Upper lobe of left lung (tissue), 6 donors: ENCODE measurements at places on chromosomes 16 and 17. TPM values are rescaled to one million over a fixed set of nuclear protein-coding genes. Genes with fewer than 3 reads are reported as not detected.
A peak's percentile ranks its signal among the peaks of the same experiment; 100 is the strongest.

NLRC3 gene
- total RNA-seq = 2.9 TPM

HSD11B2 gene
- total RNA-seq = 2.2 TPM

RAB34 gene
- total RNA-seq = 79.7 TPM

TBL3 gene
- total RNA-seq = 51.6 TPM

CHTF18 gene
- total RNA-seq = 24.1 TPM

GRCh38 chr16:48562475-48562874, 47.5 kb downstream of the N4BP1 start:
- DNase-seq = no peak

- DNase-seq = no peak
Observed at GRCh38 chr16:84730406-84731106, 30.8 kb downstream of the USP10 start.

DNA sequence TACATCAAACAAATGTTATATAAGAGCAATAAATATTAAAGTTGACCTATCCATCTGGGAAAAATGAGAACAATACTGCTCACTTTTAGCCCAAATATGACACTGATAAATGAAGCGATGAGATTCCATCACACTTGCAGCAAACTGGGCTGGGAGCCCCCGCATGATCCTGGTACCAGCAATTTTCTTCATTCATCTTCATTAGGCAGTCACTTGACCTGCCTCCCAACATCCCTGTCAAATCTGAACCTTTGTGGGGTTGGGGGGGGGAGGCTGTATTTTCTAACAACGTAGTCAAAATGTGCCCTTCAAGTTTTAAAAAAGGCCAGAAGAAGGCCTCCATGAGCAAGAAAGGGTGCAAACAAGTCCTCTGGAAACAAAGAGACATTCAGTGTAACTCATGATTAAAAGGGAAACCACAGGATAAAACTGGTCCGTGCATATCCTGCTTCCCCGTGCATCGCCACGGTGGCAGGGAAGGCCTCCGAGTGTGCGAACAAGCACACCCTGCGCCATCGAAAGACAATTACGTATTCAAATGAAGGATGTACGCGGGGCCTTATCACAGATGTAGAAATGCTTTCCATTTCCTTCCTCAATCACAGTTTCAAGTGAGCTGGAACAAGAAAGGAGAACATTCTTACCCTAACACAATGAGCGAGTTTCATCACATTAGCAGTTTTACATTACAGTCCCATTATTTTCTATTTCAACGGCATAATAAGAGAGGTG, 48.4 kb downstream of the TOX3 start:
- DNase-seq = peak; percentile 6

DNA sequence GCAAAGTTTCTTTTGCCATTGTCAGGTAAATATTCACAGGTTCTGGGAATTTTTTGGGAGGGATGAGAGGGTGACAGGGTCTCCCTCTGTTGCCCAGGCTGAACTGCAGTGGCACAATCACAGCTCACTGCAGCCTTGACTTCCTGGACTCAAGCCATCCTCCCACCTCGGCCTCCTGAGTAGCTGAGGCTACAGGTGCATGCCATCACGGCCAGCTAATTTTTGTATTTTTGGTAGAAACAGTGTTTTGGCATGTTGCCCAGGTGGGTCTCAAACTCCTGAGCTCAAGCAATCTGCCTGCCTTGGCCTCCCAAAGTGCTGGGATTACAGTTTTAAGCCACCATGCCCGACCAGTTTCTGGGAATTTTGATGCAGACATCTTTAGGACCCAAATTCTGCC, 53.0 kb downstream of the IQCK start:
- DNase-seq = no peak

- DNase-seq = no peak
Observed at GRCh38 chr17:804541-805435, 22.6 kb downstream of the MRM3 start.

- peak; percentile 30 for DNase-seq
Observed at GRCh38 chr16:27154705-27155521, 48.4 kb upstream of the KDM8 start.

GRCh38 chr17:28737770-28738679, 5.8 kb upstream of the TRAF4 start:
- DNase-seq = peak; percentile 84

GRCh38 chr16:15044286-15044685, 11.6 kb downstream of the NTAN1 start:
- DNase-seq = no peak

DNA sequence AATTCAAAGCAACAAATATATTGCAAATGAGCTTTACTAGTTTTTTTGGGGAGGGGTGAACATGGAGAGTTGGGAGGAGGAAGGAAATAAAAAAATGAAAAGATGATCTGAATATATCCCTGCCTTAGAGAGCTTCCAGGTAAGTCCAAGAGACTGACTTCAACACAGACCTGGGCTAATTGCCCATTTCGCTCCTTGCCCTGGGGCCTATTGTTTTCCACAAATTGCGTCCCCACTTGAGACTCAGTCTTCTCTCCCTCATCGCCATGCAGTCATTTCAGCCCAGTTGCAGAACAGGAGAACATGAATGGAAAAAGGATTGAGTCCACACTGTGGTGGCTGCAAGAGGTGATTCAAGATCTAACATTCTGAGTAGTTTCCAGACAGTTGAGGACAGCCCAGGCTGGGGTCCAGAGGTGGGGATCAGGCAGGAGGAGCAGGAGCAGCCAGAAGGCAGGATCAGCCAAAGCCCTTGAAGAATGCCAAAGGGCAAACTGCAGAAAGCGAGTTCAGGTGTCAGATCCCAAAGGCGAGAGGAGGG, 21.6 kb upstream of the TOB1 start:
- DNase-seq = no peak
